ENCODE measurements at places on chromosomes 12 and 14.

- peak; percentile 75 for DNase-seq
Measured at GRCh38 chr14:29442696-29443095, 485.0 kb downstream of the PRKD1 start.

GRCh38 chr14:96247031-96247430 is 9.0 kb upstream of the BDKRB1 start:
- DNase-seq: no peak

DNA sequence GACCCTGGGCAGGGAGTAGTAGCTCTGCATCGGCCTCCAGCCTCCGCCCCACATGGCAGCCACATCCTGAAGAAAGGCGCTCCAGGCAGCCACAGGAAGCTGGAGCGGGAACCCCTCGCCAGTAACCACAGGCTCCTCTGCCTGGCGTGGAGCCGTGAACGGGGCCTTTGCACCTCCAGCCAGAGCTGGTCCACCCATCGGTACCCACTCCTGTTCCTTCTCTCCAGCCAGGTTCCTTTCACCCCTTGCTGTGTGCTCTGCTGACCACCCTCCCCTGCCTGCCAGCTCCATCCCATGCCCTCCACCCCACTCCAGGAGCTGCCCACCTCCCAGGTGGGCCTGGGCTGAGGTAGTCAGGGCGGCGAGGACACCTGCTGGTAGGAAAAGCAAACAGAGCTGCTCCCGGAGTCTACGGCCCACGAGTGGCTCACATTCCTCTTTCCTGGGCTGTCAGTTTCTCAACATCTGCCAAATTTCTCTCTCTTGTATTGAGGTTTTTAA is 2.7 kb downstream of the TGFB3 start:
- peak; percentile 73 for DNase-seq

DNA sequence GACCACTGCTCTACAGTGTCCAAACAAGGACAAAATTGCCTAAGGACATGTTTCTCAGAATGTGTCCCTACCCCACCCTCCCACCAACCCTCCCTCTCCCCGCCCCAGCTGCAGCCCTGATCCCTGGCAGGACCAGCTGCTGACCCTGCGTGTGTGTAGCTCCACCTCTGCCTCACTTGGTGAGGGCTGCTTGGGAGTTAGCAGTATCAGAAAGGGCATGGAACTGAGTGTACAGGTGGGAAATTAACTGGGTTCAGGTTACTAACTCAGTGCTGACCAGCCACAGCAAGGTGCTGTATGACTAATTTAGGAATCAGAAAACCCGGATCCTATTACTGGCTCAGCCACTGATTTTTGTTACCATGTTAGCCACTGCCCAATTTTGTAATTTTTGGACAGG is 11.3 kb upstream of the PLEKHD1 start:
- no peak for DNase-seq

- no peak for DNase-seq
Measured at GRCh38 chr14:22337521-22337920, 251.5 kb downstream of the DAD1 start.

- DNase-seq: no peak
Measured at GRCh38 chr12:98551787-98552186, 36.4 kb downstream of the TMPO start.

DNA sequence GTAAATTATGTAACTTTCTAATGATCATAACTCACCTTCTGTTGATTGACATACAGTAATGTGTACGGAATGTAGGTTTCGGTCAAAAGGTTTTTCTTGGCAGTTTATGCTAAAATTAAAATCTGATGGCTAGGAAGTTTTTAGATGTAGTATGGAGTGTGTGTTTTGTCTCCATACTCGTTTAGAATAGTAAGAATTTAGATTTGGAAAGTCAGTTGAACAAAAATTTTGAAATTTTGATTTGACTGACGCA is 859 bp downstream of the PALS1 start:
- DNase-seq: no peak

DNA sequence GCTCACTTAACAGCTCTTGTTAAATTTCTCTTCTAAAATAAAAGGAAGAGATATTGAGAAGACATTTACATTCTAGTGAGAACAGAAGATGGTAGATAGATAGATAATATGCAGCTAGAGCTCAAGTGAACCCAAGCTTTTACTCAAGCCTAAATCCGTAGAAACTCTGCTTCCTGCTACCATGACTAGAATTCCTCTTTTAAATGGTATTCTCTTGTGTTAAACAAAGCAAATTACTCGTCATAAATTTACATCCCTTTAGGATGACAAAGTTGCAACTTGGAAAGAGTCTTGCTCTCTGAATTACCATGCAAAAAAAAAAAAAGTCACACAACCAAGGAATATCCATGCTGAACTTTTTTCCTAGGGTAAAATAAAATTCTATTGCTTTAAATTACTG is 160.7 kb upstream of the LRFN5 start:
- no peak for DNase-seq

- peak; percentile 63 for DNase-seq
Measured at GRCh38 chr14:92439537-92440344, 73.8 kb upstream of the RIN3 start.

- peak; percentile 62 for DNase-seq
Measured at GRCh38 chr12:63844391-63845341, at the start of gene SRGAP1. Gene SRGAP1, plus strand, starts transcription at chr12:63844700. Its CDS starts 117 bp downstream, at chr12:63844817.

DNA sequence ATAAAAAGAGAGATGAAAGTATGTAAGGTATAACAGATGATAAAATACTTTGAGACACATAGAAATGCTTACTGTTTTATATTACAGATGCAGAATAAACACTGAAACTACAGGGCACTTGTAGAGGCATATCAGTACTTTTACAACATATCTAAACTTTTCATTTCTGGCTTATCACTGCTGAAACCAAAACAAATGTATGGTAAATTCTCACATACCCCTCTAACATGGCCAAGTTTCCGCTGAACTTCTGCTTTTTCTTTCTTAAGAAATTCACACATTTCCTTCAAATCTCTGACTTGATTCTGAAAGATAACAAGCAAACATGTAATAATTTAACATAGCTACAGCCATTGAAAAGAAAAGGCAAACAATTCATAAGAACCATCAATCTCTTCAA is 33.3 kb upstream of the C12orf50 start:
- no peak for DNase-seq

- DNase-seq: no peak
Measured at GRCh38 chr12:2332236-2332635, 279.4 kb downstream of the CACNA1C start.

GRCh38 chr14:99596071-99596627 is 7.9 kb downstream of the CCDC85C start:
- DNase-seq: no peak

DNA sequence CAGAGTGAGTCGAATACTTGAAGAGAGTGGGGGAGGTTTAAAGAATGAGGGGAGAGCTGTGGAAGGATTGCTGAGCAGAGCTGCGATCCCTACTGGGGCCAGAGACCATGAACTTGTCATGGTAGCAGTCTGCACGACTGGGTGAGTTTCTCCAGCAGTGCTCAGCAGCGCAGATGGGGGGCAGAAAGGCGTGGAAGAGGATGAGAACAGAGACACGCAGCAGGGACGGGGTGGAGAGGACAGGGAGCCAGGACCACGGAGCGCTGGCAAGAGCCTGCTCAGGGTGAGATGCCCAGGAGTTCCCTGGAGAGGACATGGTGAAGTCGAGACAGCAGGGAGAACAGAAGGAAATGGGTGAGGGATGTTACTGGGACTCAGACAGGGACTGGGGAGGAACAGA is 2.1 kb upstream of the AQP6 start:
- DNase-seq: no peak

- peak; percentile 32 for DNase-seq
Measured at GRCh38 chr14:104968153-104968527, 10.0 kb downstream of the AHNAK2 start.

DNA sequence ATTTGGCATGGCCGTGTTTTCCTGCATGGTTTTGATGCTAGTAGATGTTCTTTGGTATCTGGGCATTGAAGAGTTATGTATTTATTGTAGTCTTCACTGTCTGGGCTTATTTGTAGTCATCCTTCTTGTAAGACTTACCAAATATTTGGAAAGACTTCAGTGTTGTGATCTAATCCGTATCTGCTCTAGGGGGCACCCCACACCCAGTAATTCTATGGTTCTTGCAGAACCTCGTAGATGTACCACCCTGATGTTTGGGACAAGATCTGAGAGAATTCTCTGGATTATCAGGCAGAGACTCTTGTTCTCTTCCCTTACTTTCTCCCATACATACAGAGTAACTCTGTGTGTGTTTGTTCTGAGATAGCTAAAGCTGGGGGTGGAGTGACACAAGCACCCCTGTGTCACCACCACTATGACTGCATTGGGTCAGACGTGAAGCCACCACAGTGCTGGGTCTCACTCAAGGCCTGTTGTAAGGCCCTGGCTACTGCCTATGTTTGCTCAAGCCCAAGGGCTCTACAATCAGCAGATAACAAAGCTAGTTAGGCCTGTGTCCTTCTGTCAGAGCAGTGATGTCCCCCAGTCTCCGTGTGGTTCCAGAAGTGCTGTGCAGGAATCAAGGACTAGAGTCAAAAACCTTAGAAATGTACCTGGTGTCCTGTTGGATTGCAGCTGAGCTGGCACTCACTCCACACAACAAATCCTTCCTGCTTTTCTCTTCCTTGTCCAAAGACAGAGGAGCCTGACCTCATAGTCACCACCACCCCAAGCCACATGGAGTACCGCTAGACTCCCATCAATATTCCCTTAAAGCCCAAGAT is 9.6 kb downstream of the RDH16 start:
- no peak for DNase-seq

DNA sequence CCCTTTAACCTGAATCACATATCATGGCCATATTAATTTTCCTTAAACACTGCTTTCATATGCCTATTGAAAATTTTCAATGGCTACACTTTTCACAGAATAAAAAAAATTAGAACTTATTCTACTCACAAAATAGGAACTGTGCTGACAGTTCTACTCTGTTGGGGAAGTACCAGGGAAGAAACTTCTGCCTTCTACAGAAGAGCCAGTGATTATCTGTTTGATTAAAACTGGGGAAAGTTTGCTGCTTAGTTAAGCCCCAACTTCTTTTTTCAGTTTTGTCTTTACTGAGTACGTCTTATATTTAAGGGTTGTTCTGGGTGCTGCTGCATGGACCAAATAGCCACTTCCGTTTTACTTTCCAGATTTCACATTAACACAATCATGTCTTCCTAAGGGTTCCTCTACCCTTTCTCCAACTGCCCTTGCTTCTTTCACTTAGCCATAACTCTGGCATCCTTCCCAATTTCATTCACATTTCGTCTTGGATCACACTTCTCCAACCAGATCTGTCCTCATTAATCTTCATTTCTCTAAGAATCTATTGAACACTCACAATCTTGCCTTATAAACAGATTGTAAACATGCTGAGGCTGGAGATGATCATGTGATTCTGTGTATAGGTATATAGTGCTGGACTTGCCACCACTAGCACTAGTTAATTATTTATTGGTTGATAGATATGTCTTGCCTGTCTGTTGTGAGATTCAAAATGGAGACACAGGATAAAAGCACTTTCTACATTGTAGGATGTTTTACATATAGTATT is 1.9 kb upstream of the SEL1L start:
- DNase-seq: no peak

DNA sequence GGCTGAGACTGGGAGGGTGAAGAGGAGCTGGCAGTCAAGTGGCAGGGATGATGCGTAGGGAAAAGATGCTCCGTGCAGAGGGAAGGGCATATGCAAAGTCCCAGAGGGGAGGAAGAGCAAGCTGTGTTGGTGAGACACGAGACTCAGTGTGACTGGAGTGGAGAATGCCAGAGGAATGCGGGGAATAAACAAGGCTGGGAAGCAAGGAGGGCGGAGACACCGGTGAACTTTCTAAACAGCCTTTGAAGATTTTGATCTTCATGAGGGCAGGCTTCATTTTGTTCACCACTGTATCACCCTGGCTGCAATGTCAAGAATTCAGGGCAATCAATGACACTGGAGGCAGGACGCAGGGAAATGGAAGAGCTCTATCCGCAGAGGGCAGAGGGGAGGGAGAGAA is 535.8 kb downstream of the FUT8 start:
- no peak for DNase-seq

GRCh38 chr14:62914025-62914424 is 131.2 kb downstream of the KCNH5 start:
- no peak for DNase-seq

DNA sequence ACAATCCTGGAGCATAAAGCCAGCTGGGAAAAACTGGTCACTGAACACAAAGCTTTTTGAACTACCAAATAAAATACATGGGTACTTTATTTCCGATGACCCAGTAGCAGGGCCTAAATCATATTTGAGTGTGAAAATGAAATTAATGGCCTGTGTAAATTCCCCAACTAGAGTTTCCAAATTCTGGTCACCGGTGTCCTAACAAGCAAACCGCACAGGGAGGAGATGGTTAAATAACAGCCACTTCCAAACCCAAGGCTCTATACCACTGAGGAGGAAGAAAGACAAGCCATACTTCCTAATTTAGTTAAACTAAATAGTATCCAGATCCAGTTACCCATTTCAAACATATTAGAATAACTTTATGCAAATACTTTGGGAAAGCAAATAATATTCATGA is 40.1 kb upstream of the DUSP6 start:
- DNase-seq: no peak

DNA sequence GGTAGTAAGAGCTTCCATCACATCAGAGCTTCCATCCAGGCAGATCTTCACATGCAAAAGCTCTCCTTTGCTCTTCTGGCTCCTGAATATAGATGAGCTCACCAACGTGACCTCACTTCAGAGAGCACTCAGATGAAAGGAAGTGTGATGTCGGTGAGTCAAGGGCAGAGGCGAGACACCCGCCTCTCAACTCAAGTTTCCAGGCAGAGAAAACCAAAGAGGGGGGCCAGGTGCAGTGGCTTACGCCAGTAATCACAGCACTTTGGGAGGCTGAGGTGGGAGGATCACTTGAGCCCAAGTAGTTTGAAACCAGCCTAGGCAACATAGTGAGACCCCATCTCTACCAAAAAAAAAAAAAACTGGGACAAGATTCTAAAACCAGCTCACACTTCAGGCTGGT is 126.9 kb downstream of the DUSP6 start:
- no peak for DNase-seq

DNA sequence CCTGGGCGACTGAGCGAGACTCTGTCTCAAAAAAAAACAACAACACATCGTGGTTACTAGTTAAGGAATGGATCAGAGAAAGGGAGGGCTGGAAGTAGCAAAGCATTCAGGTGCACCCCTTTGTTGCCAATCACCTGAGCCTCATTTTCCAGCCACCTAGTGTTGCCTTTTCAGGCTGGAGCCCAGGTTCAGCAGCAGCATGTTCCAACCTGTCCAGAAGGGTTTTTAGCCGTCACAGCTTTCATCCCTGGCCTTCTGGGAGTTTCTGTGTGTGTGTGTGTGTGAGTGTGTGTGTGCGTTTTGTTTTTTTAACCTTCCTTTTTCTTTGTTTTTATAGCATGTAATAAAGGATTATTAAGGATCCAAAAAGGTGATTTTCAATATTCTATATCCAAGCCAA is 121.1 kb upstream of the ATF1 start:
- peak; percentile 84 for DNase-seq

All from NCI-H2171 treated with DMSO at 0.1 percent for 48 hours (cell line).